Epithelial cell of alveolus of lung (primary cell): ENCODE measurements at places on chromosomes 1 and 21. TPM values are rescaled to one million over a fixed set of nuclear protein-coding genes. Genes with fewer than 3 reads are reported as not detected.

Gene LHX8
- total RNA-seq: not detected in 2 replicates

Gene LYPLAL1
- total RNA-seq: 13.8 and 14.4 TPM in 2 replicates

Gene OLFML3
- 97.4 and 98.5 TPM in 2 replicates for total RNA-seq

Gene GRHL3
- total RNA-seq: 0.13 TPM in 1 of 2 replicates, not detected in the other

Gene OR10J1
- not detected in 2 replicates for total RNA-seq

Gene TFF2
- not detected in 2 replicates for total RNA-seq

Gene SYT2
- total RNA-seq: not detected in 2 replicates

Gene ILDR2
- under 0.01 TPM in 1 of 2 replicates, not detected in the other for total RNA-seq

Gene OR10K2
- not detected in 2 replicates for total RNA-seq

Gene LINGO4
- not detected in 2 replicates for total RNA-seq

Gene MAP10
- total RNA-seq: 1.2 and 2.7 TPM in 2 replicates

Gene TIE1
- 1.0 and 2.8 TPM in 2 replicates for total RNA-seq

Gene TTLL7
- total RNA-seq: 4.3 and 5.6 TPM in 2 replicates

Gene CNR2
- total RNA-seq: not detected in 2 replicates

Gene EFNA3
- 1.7 and 1.9 TPM in 2 replicates for total RNA-seq

Gene BEND5
- 4.8 and 9.2 TPM in 2 replicates for total RNA-seq

Gene GJB3
- 0.16 and 1.2 TPM in 2 replicates for total RNA-seq

Gene CHI3L1
- total RNA-seq: 1.8 TPM in 1 of 2 replicates, not detected in the other

Gene TEX38
- total RNA-seq: not detected in 2 replicates

Gene KCNN3
- total RNA-seq: 0.13 and 0.32 TPM in 2 replicates

Gene NR0B2
- not detected in 2 replicates for total RNA-seq

Gene C8B
- not detected in 2 replicates for total RNA-seq

Gene AVPR1B
- not detected in 2 replicates for total RNA-seq

Gene TNFRSF9
- total RNA-seq: 1.4 TPM in 1 of 2 replicates, not detected in the other

Gene AMY1B
- not detected in 2 replicates for total RNA-seq

Gene ESPN
- total RNA-seq: 0.13 TPM in 1 of 2 replicates, not detected in the other

Gene GJA8
- total RNA-seq: not detected in 2 replicates

Gene TBX15
- total RNA-seq: 0.24 and 0.39 TPM in 2 replicates

Gene SPRR2G
- not detected in 2 replicates for total RNA-seq

Gene OSCP1
- 10.5 and 11.9 TPM in 2 replicates for total RNA-seq

Gene SAMSN1
- total RNA-seq: 0.65 and 1.0 TPM in 2 replicates

Gene ARTN
- under 0.01 TPM in 1 of 2 replicates, not detected in the other for total RNA-seq

Gene FLG2
- total RNA-seq: not detected in 2 replicates

Gene CDCA8
- total RNA-seq: 6.2 and 17.8 TPM in 2 replicates

Gene HES2
- 0.08 and 5.0 TPM in 2 replicates for total RNA-seq

Gene PUSL1
- 22.8 and 29.1 TPM in 2 replicates for total RNA-seq

Gene TDRD10
- not detected in 2 replicates for total RNA-seq

Gene SERTAD4
- 0.91 and 1.3 TPM in 2 replicates for total RNA-seq

Gene CD160
- not detected in 2 replicates for total RNA-seq

Gene COL24A1
- total RNA-seq: 0.80 and 1.3 TPM in 2 replicates

Gene C1orf216
- total RNA-seq: 10.1 and 10.7 TPM in 2 replicates

Gene SLC25A34
- total RNA-seq: 0.26 and 0.96 TPM in 2 replicates

Gene B3GALT2
- total RNA-seq: 0.24 and 1.8 TPM in 2 replicates

Gene NT5C1A
- total RNA-seq: not detected in 2 replicates

Gene CAMK2N1
- total RNA-seq: 23.3 and 72.7 TPM in 2 replicates

Gene CBR3
- total RNA-seq: 3.6 and 19.4 TPM in 2 replicates

Gene SLC26A9
- total RNA-seq: not detected in 2 replicates

Gene PTAFR
- total RNA-seq: under 0.01 and 0.13 TPM in 2 replicates

Gene LRRC71
- total RNA-seq: not detected in 2 replicates

Gene RPTN
- not detected in 2 replicates for total RNA-seq

Gene NBPF6
- not detected in 2 replicates for total RNA-seq

Gene INSRR
- not detected in 2 replicates for total RNA-seq

Gene LDLRAD1
- total RNA-seq: not detected in 2 replicates

Gene SLC16A4
- total RNA-seq: 20.8 and 21.7 TPM in 2 replicates

Gene CELA3A
- total RNA-seq: 0.56 TPM in 1 of 2 replicates, not detected in the other

Gene FNDC5
- 0.13 and 0.24 TPM in 2 replicates for total RNA-seq

Gene GPA33
- not detected in 2 replicates for total RNA-seq

Gene UBE2U
- total RNA-seq: not detected in 2 replicates

Gene C1QC
- not detected in 2 replicates for total RNA-seq
